Astrocyte of the cerebellum (primary cell): ENCODE measurements at places on chromosomes 1 and 21.

DNA sequence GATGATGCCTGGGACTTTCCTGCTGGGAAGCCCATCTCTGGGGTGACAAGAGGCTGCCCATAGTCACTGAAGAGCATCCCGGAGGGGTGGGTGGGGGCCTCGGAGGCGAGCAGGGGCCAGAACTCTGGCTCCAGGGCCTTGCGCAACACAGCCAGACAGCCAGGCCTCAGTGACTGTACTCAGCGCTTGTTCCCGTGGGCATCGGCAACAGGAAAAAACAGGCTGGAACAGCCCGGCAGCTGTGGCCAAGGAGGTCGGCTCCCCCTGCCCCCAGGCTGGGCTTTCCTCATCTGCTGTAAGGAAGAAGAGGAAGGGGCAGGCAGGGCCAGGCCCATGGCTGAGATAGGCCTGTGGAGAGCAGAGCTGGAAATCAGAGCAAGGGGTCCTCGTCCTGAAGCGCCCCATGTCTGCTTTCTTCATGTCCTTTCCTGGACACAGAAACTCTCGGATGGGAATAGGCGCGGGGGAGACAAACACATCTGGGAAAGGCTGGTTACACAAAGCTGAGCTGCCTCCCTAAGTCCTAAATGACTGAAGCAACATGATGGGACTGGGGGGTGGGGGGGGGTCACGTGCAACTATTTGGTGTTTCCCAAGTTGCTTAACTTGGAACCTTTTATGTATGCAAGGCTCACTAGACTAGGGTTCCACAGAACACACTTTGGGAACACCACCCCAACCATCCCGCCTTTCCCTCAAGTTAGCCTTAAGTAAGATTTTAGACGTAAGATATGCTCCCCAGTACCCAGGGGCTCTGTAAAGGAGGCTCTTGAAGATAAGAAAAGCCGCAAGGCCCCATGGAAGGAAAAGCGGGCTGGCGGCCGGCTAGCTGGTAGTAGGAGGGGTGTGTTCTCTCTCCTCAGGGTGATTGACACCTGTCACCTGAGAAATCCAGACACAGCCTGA, 30.7 kb downstream of the HSPG2 start:
- DNase-seq, result no peak

- DNase-seq, result no peak
Measured at GRCh38 chr1:56482486-56482885, 96.9 kb downstream of the PLPP3 start.

- DNase-seq, result peak; percentile 89
Measured at GRCh38 chr1:219660666-219661463, 48.0 kb upstream of the ZC3H11B start.

- DNase-seq, result no peak
Measured at GRCh38 chr1:113777561-113777960, 18.3 kb upstream of the PHTF1 start.

DNA sequence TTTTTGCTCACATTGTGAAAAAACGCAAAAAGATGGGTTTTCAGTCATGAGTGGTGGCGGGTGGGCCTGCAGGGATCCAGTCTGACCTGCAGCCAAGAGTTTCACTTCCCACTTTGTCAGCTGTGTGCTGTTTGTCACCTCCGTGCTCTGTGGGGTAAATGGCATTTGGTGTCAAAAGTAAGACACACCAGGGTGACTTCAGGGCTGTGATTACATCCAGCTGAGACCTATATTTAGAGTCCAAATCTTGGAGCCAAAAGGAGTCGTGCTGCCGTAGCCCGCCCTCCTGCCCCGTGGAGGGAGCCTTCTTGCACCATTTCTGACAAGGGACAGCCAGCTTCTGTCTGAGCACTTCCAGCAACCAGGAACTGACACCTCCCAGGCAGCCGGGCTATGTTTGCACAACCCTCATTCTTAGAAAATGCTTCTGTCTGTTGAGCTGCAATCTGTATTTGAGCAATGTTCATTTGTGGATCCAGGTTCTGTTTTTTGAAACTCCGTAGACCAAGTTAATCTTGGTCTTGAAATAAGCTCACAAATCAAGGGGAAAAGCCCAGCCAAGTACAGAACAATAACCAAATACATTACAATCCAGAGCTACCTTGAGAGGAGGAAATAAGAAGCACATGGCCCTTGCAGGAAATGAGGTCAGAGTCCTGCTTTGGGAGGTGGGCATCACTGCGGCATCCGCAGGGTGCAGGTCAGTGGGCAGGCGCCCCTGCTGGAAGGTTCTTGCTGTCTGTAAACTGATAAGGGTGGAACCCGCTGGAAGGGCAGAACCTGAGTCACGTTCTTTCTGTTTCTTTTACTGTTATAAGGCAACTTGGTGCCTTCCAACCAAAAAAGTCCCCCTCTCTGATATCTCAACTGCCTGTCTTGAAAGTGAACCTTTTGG, 14.4 kb downstream of the ABCG1 start:
- DNase-seq, result no peak

- no peak for DNase-seq
Measured at GRCh38 chr1:223102797-223103533, 40.1 kb downstream of the TLR5 start.

- DNase-seq, result peak; percentile 99
Measured at GRCh38 chr1:84847253-84848250, 45.5 kb downstream of the LPAR3 start.

- no peak for DNase-seq
Measured at GRCh38 chr1:62964141-62964540, 180.2 kb downstream of the ATG4C start.

GRCh38 chr1:218694636-218695035, 349.5 kb downstream of the TGFB2 start:
- DNase-seq, result no peak

- no peak for DNase-seq
Measured at GRCh38 chr1:50667272-50667671, 244.0 kb upstream of the DMRTA2 start.

DNA sequence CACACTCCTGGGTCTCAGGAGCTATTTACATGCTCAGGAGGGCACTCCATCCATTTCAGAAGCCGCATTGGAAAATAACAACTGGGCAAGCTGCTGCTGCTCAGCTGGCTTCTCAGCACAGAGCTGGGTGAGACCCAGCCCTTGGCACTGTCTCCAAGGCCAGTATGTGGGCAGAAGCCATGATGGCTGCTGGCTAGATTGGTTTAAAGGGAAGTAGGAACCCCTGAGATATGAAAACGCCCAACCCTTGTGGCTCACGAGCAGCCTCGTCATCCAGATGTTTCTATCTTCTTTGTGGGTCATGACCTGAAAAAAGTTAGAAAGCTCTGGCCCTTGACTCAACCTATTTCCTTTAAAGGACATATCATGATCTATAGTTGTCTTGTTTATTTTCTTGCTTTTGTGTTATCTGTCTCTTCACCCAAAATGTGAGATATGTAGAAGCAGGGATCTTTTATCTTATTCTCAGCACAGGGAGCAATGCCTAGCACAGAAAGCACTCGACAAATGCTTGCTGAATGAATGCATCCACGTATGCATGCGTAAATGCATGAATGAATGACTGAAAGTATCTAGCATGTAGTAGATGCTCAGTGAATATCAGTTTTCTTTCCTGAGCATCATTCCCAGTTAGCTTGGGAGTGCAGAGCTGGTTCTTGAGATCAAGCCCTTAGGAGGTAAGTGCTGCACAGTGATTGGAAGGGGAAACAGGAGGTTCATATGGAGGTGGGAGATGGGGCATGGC, 11.6 kb downstream of the MYBPH start:
- DNase-seq, result no peak
